OCI-LY7 (cell line): ENCODE measurements at places on chromosomes 12 and 14.

- no peak for DNase-seq
These were observed at the start of gene GLT8D2 for GRCh38 chr12:104049903-104050356. GLT8D2 (minus strand) TSS chr12:104050187; CDS start chr12:104019648, 30,539 bp downstream.

GRCh38 chr14:91961297-91962220 is 14.1 kb upstream of the FBLN5 start:
- DNase-seq: no peak

- DNase-seq: peak; percentile 69
These were observed at the start of gene TSHR for GRCh38 chr14:80955416-80955941. TSHR (plus strand) TSS chr14:80955621; CDS start chr14:80955681, 60 bp downstream.

DNA sequence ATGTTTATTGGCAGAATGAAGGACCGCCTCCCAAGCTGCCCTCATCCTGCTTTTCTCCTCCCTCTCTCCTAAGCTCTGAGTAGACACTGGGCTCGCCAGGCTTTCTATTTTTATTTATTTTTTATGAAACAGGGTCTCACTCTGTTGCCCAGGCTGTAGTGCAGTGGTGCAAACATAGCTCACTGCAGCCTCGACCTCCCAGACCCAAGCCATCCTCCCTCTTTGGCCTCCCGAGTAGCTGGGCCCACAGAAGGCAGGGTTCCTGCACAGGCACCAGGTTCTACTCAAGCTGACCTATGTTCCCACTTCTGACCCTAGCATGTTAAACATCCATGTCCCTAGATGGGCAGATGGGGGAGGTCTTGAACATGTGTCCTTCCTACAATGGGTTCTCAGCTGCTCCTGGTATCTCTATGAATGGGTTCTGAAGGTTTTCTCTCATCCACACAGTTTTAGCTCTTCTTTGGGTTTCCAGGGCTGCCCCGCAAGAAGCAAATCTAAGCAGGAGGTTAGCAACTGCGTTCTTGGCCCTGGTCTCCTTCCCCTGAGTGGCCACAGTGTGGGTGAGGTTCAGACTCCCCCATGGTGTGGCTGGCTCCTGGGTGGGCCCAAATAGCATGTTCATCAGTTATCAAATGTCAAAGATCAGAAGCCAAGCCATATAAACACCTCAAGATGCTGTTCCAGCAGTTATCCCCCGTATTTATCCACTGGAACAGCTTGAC is 167.3 kb downstream of the ZFP36L1 start:
- DNase-seq: no peak

GRCh38 chr14:100416921-100417860 is 94.1 kb downstream of the SLC25A47 start:
- DNase-seq: no peak

DNA sequence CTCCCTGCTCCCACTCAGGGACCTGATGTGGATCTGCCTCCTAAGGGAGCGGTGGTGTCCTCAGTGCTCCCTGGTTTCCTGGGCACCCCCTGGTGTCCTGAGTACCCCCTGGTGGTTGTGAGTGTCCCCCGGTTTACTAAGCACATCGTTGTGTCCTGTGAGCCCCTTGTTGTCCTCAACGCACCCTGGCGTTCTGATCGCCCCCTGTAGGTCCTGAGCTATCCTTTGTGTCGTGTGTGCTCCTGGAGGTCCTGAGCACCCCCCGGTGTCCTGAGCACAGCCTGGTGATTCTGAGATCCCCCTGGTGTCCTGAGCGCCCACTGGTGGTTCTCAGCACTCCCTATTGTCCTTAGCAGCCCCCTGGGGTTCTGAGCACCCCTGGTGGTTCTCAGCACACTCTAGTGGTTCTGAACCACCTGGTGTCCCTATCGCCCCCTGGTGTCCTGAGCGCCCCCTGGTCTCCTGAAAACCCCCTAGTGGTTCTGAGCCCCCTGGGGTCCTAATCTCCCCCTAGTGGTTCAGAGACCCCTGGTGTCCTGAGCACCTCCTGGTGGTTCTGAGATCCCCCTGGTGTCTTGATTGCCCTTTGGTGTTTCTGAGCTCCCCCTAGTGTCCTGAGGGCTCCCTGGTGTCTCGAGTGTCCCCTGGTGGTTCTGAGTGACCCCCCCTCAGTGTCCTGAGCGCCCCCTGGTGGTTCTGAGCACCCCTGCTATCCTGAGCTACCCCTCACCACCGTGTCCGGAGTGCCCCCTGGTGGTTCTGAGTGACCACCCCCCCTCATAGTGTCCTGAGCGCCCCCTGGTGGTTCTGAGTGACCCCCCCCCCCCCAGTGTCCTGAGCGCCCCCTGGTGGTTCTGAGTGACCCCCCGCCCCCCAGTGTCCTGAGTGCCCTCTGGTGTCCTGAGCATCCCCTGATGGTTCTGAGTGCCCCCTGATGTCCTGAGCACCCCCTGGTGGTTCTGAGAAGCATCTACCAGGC is 615.1 kb downstream of the TMEM121 start:
- no peak for DNase-seq

GRCh38 chr14:55715889-55716288 is 135.9 kb downstream of the KTN1 start:
- no peak for DNase-seq

GRCh38 chr12:76399040-76399439 is 50.8 kb upstream of the BBS10 start:
- no peak for DNase-seq

GRCh38 chr12:122848471-122849351 is 13.5 kb downstream of the HIP1R start:
- DNase-seq: no peak

DNA sequence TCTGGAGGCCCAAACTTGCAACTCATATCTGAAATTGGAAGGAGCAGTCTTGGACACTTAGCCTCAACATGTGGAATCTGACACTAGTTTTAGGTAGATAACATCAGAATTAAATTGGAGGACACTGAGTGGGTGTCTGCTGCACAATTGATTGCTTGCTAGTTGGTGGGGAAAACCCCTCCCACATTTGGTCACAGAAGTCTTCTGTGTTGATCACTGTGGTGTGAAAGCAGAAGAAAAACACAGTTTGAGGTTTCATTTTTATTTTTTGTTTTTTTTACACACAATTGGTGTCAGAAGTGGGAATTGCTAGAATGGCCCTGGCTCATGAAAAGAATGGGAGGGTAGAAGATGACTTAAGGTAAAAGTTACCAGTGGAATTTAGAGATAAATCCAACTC is 78.0 kb upstream of the CD163 start:
- no peak for DNase-seq

GRCh38 chr12:78018939-78019338 is 188.2 kb downstream of the NAV3 start:
- DNase-seq: no peak

DNA sequence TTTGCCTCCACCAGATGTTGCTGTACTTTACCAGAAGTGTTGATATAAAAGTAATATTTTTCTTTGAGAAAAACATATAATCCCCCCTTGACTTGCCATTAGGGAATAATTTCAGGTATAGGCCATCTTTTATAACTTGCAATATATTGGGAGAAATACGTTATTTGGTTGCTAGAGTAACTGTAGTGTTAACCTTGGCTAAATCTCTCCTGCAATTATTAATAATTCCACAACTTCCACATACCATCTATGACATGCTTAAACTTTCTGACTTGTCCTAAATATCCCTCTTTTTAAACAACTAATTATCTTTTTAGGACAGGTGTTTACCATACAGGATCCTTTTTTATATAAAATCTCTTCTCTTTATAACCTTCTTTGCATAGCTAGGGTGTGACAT is 1048.2 kb downstream of the SLC16A7 start:
- peak; percentile 9 for DNase-seq

DNA sequence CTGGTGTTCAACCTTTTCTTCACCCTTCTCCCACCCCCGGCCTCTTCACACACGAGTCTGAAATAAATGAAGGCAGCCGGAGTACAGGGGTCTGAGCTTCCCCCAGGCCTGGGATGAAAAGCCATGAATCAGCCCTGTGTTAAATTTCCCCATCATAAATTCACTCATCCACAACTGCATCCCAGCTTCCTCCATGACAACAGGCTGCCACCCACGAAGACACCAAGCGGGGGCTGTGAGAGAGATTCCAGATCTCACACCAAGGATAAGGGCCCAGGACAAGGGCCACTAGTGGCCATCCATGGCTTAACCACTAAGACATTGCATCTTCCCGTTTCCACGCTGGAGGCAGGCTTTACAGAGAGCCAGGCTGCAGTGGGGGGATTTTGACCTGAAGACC is 93.9 kb upstream of the NCOR2 start:
- DNase-seq: no peak

- DNase-seq: no peak
These were observed 16.7 kb downstream of the SETD3 start for GRCh38 chr14:99463974-99464373.

- DNase-seq: no peak
These were observed 13.9 kb upstream of the DNAH10 start for GRCh38 chr12:123748161-123748560.

DNA sequence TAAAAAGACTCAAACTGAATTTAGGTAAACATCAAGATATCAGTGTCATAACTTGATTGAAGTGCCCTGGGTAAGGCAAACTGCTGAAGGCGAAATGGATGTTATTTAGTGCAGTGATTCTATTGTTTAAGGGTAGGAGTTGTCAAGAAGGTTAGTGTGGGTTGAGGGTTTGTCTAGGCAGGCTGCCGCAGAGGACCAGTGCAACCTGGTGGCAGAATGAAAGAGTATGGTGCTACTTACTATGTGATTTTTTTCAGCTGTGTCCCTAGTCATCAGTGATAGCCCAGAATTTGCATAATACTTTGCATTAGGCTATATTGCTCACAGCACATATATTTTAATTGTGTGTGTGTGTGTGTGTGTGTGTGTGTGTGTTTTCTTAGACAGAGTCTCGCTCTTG is 1127.0 kb downstream of the GALC start:
- no peak for DNase-seq

DNA sequence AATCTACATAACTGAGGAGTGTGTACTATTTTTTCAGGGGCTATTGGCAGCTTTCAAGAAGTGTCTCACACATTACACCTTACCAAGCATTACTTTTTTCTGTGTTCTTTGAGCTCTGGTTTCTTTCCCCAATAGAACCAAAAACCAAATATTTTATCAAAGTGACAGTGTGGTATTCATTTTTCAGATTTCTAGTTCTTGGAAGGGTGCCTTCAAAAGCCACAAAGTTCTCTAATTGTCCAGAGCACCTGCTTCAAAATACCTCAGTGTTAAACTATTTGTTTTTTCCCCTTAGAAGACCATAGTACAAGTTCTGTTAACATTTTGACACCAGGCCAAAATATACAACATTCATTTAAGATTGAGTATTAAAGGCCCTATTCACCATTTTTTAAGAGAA is 515.7 kb downstream of the ETNK1 start:
- DNase-seq: no peak

DNA sequence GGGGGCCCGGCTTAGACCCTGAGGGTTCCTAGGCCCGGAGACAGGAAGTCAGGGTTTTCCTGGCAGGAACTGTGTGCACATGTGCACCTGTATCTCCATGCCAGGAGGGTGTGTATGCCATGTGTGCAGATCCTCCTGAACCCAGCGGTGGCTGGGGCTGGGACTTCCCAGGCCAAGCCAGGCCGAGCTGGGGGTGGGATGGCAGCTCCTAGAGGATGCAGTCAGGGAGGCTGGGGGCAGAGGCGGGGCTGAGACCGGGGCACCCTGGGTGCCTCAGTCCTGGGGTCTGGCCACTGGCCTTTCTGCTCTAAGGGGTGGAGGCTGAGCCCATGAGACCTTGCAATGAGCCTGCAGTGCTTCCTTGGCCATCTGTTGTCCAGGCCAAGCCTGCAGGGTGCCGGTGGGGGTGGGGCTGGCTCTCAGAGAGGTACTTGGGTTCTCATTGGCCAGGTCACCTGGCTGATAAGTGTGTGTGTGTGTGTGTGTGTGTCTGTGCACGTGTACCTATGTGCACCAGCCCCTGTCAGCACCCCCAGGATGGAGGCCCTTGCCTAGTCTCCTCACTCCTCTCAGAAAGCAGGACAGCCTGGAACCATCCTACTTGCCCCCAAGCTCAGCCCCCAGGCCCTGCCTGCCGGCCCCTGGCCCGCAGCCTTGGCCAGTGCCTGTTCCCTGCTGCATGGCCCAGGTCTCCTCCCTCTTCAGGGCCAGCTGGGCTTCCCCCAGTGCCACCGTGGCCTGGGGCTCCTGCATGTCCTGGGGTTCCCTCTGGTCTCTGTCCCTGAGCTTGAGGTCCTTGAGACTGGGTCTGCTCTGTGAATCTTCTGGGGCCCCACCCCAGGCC is 10.6 kb upstream of the TNFAIP2 start:
- no peak for DNase-seq

- peak; percentile 4 for DNase-seq
These were observed 357.5 kb downstream of the FSCB start for GRCh38 chr14:44149597-44149996.

- DNase-seq: peak; percentile 25
These were observed 28.8 kb downstream of the YEATS4 start for GRCh38 chr12:69388371-69388770.

DNA sequence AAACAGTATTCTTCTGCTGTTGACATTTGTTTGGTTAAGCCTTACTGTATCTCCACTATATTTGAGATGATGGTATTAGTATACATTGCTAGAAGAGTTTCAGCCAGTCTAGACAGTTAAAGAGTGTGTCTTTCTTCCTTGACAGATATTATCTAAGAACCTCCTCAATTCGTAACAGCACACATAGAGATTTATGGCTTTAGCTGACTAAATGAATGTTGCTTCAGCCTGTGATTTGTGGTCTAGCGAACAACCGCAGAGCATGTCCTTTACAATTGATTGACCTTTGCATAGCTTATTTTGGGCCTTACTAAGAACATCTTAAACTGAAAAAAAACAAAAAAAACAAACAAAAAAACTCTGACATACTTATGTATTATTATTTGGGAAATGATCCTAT is 122.2 kb downstream of the DAAM1 start:
- peak; percentile 44 for DNase-seq

DNA sequence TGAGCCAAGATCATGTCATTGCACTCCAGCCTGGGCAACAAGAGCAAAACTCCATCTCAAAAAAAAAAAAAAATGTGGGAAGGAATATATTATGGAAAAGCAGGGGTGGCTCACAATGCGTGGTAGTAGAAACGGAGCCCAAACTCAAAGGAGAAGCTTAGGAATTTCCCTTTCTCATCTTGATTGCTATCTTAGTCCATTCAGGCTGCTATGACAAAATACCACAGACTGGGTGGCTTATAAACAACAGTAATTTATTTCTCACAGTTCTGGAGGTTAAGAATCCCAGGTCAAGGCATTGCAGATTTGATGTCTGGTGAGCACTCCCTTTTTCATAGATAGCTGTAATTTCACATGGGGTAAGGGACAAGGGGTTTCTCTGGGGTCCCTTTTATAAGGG is 153.8 kb upstream of the KRR1 start:
- no peak for DNase-seq

- no peak for DNase-seq
These were observed 236.4 kb downstream of the PCNX1 start for GRCh38 chr14:71143381-71144290.

DNA sequence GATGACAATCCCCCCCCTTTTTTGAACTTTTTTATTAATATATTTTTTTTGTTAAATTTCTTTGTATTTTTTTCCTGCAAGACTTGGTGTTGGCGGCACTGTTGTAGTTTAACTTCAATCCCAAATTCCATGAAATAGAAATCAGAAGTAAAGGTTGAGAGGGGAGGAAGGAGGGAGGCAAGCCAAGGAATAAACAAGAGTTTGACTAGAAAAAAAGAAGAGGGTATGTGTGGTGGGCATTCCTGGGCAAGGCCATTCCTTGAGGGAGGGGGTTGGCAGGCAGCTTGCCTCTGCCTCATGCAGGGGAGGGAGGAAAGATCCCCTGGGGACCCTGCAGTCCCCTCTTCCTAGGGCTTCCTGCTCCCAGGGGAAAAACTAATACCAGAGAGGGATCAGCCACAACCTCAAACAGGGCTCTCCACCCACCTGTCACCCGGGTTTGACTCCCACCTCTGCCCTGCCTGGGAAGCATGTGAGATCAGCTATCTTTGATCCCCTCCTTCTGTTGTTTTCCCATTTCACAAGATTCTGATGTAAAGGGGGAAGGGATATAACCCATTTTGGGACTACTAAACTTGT is 519 bp upstream of the AP1G2 start:
- no peak for DNase-seq
